ENCODE measurements at places on chromosomes 4 and X.

DNA sequence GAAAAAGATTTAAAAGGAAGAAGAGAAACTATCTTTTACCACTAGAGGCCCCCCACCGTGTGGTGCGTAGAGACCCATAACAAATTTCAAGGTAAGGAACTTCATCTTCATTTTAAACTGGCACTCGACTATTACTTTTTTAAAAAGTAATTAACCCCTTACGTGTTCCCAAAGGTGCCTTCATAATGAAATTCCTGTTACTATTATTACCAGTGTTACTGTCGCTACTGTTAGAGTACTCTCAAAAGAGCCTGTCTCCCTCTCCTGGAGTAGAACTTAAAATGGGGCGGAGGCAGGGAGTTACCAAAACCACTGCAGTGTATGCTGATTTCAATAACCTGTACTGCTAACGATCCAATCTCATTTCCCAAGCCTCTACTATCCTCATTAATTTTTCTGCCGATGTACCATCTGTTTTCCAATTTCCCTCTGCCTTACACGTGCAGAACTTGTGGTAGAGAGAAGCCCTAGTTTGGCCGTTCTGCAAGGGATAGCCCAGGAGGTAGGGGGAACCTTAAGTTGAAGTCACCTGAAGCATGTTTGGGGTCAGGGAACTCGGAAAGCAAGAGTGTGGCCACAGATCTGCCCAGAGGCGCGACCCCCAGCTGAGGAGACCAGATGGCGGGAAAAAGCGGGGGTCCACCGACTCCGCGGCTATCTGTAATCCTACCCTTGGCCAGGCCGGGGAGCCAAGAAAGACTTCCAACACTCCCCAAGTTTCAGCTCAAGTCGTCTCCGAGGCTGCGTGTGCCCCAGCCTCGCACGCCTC lies 720 bp upstream of the STK26 start:
- no peak for DNase-seq

DNA sequence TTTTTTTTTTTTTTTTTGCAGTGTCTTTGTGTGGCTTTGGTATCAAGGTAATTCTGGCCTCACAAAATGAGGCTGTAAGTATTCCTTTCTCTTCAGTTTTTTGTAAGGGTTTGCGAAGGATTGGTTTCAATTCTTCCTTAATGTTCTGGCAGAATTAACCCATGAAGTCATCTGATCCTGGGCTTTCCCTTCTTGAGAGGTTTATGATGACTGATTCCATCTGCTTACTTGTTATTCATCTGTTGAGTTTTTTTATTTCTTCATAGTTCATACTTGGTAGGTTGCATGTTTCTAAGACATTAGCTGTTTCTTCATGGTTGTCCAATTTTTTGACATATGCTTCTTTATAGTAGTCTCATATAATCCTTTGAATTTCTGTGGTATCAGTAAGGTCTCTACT lies 181.4 kb upstream of the PDE5A start:
- no peak for DNase-seq

GRCh38 chrX:109351557-109351956 lies 130.3 kb downstream of the GUCY2F start:
- no peak for DNase-seq

DNA sequence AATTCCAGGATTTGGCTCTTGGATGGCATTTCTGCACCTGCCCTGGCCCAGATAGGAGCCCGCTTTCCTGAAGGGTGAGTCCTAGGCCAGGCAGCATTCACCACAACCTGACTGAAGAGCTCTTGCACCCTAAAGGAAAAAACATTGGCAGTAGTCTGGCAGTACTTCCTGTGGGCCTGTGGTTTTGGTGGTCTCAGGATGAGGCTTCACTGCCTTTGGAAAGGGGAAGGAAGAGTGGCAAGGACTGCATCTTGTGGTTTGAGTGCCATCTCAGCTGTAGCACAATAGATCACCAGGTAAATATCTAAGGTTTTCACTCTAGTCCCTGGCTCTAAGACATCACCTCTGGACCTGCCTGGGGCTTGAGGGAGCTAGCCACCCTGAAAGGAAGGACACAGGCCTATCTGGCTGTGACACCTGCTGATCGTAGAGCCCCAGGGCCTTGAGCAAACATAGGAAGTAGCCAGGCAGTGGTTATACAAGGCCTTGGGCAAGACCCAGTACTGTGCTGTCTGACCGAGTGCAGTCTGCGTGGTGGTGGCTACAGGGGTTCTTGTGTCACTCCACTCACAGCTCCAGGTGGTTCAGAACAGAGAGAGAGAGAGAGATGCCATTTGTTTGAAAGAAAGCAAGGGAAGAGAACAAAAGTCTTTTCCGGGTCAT lies 28.5 kb upstream of the PRRG1 start:
- no peak for DNase-seq

GRCh38 chr4:145451895-145452294 lies 29.8 kb upstream of the SMAD1 start:
- DNase-seq, result no peak

GRCh38 chr4:189304809-189305208 lies 635.9 kb upstream of the FRG1 start:
- DNase-seq, result no peak

DNA sequence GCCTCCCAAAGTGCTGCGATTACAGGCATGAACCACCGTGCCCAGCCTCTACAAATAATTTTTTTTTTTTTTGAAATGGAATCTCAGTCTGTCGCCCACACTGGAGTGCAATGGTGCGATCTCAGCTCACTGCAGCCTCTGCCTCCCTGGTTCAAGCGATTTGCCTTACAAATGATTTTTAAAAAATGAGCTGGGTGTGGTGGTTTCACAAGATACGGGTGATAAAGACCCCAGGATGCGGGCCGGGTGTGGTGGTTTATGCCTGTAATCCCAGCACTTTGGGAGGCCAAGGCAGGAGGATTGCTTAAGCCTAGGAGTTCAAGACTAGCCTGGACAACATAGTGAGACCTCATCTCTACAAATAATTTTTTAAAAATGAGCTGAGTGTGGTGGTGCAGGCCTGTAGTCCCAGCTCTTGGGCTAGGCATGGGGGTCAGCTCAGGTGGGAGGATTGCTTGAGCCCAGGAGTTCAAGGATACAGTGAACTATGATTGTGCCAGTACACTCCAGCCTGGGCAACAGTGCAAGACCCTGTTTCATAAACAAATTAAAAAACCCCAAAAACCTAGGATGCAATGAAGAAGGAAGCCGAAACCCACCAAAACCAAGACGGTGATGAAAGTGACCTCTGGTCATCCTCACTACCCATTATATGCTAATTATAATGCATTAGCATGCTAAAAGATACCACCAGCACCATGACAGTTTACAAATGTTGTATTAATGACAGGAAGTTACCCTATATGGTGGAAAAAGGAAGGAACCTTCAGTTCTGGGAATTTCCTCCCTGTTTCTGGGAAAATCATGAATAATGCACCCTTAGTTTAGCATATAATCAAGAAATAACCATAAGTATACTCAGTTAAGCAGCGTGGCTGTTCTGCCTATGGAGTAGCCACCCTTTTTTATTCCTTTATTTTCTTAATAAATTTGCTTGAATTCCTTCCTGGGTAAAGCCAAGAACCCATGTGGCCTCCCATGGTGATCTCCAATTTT lies 27.7 kb downstream of the PDGFRA start:
- no peak for DNase-seq

DNA sequence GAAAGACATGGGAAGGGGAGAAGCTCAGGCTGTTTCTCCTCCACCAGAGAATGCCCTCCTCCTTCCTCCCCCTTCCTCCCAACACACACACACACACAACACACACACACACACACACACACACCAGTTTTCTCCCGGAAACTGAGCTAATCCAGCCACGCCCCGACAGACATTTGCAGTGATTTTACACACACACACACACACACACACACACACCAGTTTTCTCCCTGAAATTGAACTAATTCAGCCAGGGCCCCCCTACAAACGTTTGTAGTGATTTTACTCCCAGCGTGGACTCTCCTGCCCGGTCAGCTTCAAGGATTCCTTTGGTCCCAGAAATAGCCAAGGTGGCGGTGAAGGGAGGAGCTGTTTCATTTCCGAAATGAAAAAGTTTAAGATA lies 32.9 kb upstream of the STX18 start:
- DNase-seq, result peak; percentile 4

GRCh38 chr4:7218686-7219085 lies 26.3 kb downstream of the SORCS2 start:
- no peak for DNase-seq

DNA sequence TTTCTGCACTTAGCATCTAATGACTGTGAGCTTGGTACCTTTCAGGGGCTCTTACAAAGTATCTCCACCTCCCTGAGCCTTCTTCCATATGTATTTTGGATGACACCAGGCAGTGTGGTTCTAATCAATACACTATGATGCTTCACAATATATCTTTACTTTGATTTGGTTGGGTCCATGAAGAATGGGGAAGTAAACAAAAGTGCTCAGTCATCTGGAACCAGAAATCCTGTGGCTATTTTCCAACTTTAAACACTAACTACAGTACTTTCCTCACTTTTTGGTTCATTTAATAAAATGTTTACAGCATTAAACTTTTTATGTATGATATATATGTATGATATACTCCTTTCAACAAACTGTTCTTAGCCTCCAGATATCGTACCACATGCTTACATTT lies 216.4 kb upstream of the AFF2 start:
- no peak for DNase-seq

DNA sequence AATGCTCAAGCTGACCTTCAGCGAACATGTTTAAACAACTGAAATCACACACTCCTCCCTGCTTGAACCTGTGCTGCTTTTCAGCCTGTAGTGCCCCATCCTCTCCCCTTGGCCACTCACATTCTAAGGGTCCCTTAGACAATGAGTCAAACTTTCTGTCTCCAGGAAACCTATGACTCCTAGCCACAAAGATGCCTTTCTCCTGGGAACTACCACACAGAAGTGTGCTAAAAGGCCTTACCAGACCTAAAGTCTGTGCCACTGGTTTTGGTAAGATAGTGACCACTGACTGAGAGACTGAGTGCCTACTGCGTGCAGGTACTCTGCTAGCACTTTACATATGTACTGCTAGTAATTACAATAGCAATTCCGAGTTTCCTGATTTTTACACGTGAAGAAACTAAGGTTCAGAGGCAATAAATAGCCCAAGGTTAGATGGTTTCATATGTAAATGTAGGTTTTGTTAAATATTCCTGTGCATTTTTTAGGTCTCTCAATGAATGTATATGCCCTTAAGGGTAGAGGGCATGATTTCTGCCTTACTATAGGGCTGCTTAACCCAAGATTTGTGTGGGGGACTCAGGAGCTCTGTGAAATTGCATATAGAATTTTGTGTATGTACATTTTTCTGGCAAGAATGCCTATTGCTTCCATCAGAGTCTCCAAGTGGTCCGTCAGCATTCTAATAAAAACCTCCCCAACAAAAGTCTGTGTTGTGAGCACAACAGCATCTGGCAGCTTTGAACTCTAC lies 71.1 kb downstream of the NSG1 start:
- DNase-seq, result no peak

DNA sequence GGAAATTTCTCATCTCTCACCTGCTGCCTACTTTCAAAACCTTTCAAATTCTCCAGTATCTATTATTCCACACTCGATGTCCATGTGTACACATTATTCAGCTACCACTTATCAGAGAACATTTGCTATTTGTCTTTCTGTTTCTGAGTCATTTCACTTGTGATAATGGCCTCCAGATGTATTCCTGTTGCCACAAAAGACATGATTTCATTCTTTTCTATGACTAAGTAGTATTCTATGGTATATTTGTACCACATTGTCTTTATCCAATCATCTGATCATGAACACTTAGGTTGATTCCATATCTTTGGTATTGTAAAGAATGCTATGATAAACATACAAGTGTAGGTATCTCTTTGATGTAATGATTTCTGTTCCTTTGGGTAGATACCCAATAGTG lies 310.1 kb upstream of the SPOCK3 start:
- DNase-seq, result no peak

DNA sequence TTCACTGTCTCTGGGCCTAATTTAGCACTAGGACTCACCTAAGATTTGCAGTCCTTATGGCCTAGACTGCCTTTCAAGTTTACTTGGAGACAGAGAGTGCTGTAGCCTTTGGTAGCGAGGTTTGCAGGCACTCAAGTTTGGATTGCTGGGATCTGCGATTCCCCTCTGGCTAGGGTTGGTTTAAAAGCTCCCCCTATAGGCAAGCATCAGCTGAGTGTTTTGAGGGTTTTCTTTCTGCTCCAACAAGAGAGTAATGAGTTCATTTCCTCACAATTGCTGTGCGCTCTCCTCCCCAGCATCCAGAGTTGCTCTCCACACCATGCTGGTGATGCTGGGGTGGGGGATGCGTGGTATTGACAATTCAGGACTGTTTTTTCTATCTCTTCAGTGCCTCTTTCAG lies 206.9 kb downstream of the GLUD2 start:
- no peak for DNase-seq

DNA sequence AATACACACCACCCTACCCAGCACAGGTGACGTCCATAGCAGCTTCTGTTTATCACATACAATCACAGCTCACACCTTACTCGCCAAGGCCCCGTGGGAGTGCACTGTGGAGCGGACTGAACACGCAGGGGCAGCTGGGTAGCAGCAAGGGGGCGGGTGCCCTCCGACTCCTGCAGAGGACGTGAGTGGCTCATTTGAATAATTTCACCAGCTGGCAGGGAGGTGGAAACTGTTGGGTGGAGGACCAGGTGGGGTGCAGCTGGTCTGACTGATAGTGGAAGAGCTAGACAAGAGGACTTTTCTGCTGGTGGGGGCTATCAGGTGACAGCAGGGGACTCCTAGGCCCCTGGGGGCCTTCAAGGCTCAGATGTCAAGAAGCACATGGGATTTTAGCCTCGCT lies 16.3 kb downstream of the MAN2B2 start:
- no peak for DNase-seq

GRCh38 chr4:53844551-53844950 lies 219.9 kb downstream of the CHIC2 start:
- DNase-seq, result no peak

GRCh38 chrX:155326610-155327009 lies 7.8 kb downstream of the CLIC2 start:
- no peak for DNase-seq

DNA sequence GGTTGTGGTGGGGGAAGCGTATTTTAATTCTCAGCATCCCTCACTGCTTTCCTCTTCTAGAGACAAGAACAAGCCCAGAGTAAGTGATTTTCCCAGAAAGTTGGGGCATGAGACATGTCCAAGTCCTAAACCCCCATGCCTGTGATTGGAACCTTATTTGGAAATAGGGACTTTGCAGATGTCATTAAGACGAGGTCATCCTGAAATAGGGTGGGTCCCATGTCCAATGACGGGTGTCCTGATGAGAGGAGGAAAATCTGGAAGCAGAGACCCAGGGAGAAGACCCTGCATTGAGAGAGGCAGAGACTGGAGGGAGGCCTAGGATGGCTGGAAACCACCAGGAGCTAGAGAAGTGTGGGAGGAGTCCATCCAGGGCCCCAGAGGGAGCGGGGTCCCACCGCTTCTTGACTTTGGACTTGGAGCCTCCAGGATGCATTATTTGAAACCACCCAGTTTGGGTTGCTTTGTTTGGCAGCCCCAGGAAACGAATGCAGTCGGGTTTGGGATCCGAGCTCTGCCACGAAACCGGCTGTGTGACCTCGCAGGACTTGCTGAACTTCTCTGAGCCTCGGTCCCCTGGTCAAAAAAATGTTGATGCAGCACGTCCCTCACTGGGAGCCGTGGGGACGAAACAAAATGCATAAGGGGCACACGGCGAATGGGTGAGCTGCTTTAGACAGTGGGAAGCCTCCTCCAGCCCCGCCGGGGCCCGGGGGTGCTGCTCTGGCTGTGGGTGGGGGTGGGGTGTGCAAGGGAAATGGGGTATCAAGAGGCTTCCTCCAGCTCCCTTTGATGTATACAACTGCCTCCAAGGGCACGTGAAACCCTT lies 113.9 kb downstream of the CPZ start:
- no peak for DNase-seq

- DNase-seq, result no peak
These were observed 127.3 kb downstream of the CBR4 start for GRCh38 chr4:168882650-168883233.

Measured in activated T-cell treated with anti-CD3 and anti-CD28 coated beads for 1 hour (primary cell).